ENCODE measurements at places on chromosomes 12 and 14. TPM values are rescaled to one million over a fixed set of nuclear protein-coding genes. Genes with fewer than 3 reads are reported as not detected.

CDK2 gene
- 82.1 TPM for total RNA-seq

CLEC6A gene
- total RNA-seq, result not detected

TOMM20L gene
- not detected for total RNA-seq

KCNC2 gene
- total RNA-seq, result not detected

TSPAN11 gene
- total RNA-seq, result not detected

Measured in T-helper 1 cell treated with Interleukin-12 subunit alpha and Interleukin-12 subunit beta and Interleukin-4 antibody, amounts not matched to agents 30 ng/mL and 1 ng/mL, for 36 hours (primary cell).